Tibial nerve (tissue), 4 donors: ENCODE measurements at places on chromosomes 1 and 21. TPM values are rescaled to one million over a fixed set of nuclear protein-coding genes. Genes with fewer than 3 reads are reported as not detected.
A peak's percentile ranks its signal among the peaks of the same experiment; 100 is the strongest.

DNA sequence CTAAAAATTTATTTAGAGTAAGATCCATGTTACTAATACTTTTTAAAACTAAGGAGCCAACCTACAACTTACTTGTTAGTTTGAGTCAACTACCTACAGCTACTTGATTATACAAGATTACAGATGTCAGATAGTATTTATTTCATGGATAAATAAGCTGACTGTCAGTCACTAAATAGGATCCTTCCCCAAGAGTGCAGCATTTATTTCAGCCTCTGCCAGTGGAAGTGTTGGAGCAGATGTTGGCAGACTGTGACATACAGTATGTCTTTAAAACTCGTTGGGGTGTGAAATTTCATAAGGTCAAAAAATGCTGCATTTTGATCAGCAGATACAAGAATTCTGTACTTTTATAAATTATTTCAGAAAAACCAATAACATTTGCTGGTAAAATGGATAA, 156.2 kb downstream of the AKT3 start:
- no peak for DNase-seq

DNA sequence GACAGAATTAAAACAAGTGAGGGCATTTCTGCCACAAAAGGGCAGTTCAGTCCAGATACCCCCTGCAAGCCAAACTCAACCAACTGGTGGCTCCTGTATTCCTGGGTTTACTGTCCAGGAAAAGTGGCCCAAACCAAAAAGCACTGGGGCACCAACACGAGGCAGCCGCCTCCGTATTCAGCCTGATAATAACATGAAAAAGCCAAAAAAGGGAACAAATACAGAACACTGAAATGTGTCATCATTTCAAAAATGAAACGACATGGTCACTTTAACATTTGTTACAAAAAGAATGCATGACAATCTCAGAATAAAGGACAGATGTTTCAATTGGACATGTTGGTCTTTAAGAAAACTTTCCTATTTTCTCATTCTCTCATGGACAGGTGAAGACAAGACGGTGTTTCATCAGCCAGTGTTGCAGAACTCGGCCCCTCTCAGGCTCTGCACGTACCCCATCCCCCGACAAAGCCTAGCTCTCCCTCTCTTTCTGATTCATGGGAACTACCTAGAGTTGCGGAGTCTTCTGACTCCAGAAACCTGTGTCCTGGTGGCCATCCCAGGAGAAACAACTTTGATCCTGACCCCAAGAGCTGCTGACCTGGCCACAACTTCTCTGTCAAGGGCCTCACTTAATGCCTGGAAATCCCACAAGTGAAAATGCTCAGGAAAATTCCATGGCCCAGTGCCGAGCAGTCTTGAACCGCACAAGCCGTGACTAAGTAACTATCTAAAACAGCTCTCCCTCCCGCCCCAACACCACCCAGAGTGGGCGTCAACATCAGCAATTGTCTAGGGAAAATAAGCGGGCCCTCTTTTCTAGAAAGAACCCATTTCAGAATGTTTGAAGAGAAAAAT, 27.1 kb downstream of the ZBTB17 start:
- DNase-seq, result peak; percentile 80

- DNase-seq, result no peak
These were observed 2.4 kb upstream of the KISS1 start for GRCh38 chr1:204198348-204199340.

- DNase-seq, result no peak
These were observed 12.4 kb downstream of the HYI start for GRCh38 chr1:43441166-43441893.

DNA sequence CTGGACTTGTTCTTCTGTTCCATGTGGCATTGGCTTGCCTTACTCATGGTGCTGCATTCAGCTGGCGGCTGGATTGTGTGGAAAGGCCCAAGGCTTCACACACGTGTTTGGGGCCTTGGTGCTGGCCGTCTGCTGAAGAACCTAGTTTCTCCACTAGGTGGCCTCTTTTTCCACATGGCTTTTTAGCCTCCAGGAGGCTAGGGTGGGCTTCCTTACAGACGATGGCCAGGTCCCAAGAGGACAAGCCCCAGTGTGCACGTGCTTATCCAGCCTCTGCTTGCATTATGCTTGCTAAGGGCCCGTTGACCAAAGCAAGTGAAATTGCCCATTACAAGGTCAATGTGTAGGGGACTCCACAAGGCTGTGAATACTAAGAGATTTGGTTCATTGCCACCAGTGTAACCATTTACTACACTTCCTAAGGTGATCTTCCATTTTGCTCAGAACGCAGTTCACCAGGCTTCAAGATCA, 47.5 kb upstream of the FOXO6 start:
- DNase-seq, result no peak

The SLC44A5 gene
- total RNA-seq, result 0.21 TPM

GRCh38 chr1:119590393-119590792, 57.7 kb downstream of the ZNF697 start:
- DNase-seq, result no peak

DNA sequence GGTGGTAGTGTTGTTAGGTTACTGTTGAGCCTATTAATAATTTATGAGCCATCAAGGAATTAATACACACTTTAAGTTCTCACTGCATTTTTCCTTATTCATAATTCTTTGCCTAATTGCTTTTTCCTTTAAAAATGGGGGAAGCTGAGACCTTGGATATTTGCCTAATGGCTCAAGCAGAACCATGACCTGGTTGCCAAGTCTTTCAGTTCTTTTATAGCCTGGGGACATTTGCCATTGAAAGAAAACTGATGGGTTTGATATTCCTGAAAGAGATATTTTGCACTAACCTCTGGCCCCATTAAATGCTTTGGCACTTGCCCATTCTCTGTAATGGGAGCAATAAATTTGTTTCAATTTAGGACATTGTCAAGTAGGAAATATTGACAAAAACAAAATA, 18.5 kb upstream of the LRRC53 start:
- DNase-seq, result no peak

DNA sequence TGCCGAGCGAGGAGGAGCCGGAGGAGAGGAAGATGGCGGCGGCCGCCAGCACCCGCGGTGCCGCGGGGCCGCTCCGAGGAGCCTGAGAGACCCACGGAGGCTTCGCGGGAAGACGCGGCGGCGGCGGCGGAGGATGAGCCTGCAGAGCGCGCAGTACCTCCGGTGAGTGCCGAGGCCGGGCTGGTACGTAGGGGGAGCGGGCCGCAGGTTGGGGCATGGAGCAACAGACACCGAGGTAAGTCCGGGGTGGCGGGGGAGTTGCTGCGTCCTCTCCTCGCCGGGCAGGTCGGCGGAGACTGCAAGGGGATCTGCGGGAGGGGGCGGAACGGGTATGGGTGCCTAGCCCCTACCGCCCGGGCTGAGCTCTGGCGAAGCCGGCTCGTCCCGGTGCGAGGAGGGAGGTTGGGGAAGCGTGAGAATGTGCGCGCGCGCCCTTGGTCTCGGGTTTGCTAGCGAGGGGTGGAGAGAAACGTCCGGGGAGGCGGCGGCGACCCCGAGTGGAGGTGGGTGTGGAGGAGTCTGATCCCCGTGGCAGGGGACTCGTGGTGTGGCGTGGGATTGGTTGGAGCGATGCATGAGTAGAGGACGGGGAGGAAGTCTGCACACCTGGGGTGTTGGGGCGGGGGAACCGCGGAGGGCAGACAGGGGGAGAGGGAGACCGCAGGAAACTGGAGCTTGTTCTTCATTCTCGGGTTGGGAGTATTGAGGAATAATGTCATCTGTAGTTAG, at the start of gene SMG7:
TSS of gene SMG7 (plus strand) at position 12 of the 729 bp plus-strand sequence. CDS start at position 134, 122 bp downstream.
- DNase-seq, result peak; percentile 16

GRCh38 chr21:38850277-38850951, 44.7 kb downstream of the ETS2 start:
- no peak for DNase-seq

The DMBX1 gene
- total RNA-seq, result not detected

The ESRRG gene
- total RNA-seq, result 1.4 TPM

The ZNF648 gene
- 1.5 TPM for total RNA-seq

DNA sequence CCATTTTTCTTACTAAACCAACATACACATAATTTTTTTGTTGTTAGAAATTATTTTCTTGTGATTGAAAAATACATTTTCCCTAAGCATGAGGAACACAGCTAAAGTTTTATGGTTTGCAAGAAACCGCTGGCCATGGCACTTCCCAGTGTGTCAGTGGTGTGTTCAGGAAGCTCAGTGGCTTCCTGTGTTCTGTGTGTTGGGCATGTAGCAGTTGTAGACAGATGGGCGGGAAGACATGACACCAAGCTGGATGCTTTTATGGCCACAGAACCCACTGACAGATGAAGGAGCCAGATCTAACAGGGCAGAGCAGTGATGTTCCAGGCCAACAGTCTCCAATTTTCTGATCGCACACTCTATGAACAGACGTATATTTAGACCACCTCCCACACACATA, 119.8 kb downstream of the GALNT2 start:
- DNase-seq, result no peak

The KRTAP7-1 gene
- total RNA-seq, result not detected

- DNase-seq, result no peak
These were observed 33.5 kb upstream of the SSBP3 start for GRCh38 chr1:54439550-54440223.

The HDGF gene
- 161 TPM for total RNA-seq

- DNase-seq, result no peak
These were observed 24.9 kb upstream of the CDC42BPA start for GRCh38 chr1:227343206-227343605.

DNA sequence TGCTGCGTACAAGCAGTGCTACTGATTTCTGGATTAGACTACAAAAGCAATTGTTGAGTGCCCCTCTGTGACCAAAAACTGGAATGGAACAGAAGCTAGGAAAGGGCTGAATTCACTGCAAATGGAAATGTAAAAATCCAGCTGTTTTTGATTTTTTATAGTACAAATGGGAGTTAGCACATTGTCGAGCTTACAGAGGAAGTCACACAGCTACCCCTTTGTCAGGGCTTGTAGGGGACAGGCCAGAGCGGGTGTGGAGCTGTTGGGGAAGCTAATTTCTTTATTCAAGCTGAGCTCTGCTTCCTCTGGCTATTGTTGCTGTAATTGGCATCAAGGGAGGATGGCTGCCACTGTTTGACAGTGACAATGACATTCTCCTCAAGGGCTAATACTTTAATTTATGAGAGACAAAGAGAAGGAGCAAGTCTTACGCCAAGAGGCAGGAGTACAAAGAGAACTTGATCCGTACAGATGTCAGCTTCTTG, 96.1 kb downstream of the SLC35F3 start:
- DNase-seq, result no peak

- DNase-seq, result no peak
These were observed 85.3 kb downstream of the C1orf21 start for GRCh38 chr1:184472136-184472535.

The BEND5 gene
- 4.7 TPM for total RNA-seq

DNA sequence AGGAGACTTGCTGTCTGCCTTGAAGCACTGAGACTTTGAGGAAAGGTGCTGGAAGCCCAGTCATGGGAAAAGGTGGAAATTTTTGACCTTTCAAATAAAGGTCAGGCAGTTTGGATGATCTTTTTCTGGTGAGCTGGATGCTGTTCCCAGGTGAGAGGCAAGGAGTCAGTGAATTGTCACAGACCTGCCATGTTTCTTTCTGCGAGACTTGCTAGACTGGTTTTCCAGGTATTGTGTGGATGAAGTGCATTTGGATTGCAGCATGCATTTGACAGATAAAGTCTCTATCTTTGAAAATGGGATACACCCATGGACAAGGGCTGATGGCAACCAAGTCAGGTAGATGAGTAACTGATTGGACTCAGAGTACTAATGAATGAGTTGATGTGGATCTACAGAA, 65.7 kb upstream of the NHLH2 start:
- DNase-seq, result no peak

DNA sequence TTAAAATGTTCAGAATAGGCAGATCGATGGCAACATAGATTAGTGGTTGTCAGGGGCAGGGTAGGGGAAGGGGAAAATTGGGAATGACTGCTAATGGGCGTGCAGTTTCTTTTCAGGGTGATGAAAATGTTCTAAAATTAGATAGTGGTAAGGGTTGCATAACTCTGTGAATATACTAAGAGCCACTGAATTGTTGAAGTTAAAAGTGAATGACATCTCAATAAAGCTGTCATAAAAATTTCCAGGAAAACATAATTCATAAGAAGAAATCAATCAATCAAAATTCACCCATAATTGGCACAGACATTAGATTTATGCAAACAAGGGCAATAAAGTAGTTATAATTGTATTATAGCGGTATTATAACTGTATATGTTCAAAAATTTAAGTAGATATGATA, 228.2 kb downstream of the PCP4 start:
- no peak for DNase-seq

The SRGAP2C gene
- total RNA-seq, result 70.4 TPM

GRCh38 chr1:3787349-3787715, 9.0 kb downstream of the LRRC47 start:
- DNase-seq, result no peak

The GCLM gene
- total RNA-seq, result 16.2 TPM

The PKP1 gene
- total RNA-seq, result 0.22 TPM

DNA sequence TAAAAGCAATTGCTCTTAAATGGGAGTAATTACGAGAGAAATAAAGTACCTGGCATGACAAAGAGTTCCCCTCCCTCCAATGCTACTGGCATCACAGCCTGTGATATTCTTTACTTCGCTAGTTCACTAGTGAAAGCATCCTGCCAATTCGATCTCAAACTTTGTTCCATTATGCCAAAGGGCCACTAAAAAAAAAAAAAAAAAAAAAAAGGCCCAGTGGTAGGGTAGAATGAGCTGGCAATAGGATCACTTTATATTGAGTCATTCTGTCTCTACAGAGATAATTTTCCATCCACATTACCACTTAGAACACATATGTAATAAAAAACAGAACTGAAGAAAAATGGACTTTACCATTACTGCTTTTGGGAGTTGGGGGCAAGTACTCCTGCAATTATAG, 11.2 kb downstream of the PUM1 start:
- DNase-seq, result no peak

DNA sequence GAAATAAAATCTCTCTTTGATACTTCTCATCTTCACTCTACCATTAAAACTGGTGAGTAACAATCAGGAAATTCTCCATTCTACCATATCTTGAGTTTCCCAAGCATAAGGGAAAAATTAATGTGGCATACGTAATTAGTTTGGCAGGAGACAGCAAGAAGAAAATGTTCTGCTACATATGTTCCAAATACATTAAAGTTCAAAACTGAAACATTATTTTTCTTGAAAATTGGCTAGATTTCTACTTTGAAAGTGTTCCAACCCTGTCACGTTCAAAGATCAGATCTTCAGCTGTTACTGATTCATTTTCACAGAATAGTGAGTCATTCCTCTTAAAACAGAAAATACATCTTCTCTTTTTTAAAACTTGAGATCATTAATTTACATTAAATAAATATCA, 48.5 kb downstream of the PIGK start:
- no peak for DNase-seq

GRCh38 chr1:24973315-24973714, 43.2 kb upstream of the RUNX3 start:
- DNase-seq, result no peak

GRCh38 chr1:101444381-101444780, 207.6 kb downstream of the S1PR1 start:
- no peak for DNase-seq

GRCh38 chr1:10870493-10871096, 74.1 kb upstream of the CASZ1 start:
- DNase-seq, result no peak

- no peak for DNase-seq
These were observed 505 bp downstream of the OLFML2B start for GRCh38 chr1:162023181-162023546.

- DNase-seq, result no peak
These were observed 14.3 kb downstream of the CHI3L2 start for GRCh38 chr1:111241797-111242196.
